ENCODE measurements at places on chromosomes 6 and 20. TPM values are rescaled to one million over a fixed set of nuclear protein-coding genes. Genes with fewer than 3 reads are reported as not detected.

DNA sequence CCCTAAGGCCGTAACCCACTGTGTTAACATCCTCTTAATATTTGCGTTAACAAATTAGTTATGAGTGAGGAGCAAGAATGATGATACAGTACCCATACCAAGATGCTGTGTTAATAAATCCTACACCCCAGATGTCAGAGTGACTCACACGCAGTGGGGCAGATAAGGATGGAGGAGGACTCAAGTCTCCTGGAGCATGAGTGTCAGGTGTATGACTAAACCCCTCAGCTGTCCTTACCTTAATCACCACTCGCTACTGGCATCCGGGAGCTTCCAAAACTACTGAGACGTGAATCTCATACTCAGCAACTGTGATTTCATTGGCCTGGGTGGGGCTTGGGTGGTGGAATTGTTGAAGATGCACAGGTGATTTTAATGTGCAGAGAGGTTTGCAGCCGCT, 131.3 kb upstream of the MTHFD1L start:
- peak; percentile 79 for ATAC-seq

DNA sequence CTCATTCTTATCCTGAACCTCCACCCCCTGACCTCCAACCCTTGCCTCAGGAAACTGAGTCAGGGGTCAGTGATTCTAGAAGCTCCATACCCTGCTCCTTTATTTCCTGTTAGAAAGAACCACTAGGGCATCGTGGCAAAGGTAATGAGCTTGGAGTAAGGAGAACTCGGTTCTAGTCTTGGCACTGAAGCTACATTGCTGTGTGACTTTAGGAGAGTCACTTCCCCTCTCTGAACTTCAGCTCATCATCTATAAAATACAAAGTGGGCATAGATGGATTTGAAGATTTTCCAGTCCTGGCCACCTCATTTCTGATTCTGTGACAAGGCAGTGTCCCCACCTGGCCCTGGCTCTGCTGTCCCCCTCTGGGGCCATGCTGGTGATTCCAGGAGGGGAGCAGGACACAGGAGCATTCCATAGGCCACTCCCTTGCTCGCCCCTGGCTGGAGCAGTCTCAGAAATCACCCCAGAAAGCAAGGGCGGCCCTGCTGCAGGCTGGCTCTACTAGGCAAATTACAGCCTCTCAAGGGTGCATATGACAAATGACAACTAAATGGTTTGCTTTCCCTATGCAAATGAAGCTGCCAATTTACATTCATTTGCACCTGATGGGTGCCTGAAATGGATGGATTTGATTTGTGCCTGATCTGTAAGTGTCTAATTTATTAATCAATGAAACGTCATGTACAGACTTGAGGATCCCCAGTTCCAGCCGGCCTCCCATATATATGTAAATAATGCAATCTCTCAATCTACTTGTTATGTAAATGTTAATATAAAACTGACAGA, 62.2 kb downstream of the LRFN2 start:
- ATAC-seq, result no peak

- no peak for ATAC-seq
These were observed 32.9 kb downstream of the TRAM2 start for GRCh38 chr6:52543729-52544601.

DNA sequence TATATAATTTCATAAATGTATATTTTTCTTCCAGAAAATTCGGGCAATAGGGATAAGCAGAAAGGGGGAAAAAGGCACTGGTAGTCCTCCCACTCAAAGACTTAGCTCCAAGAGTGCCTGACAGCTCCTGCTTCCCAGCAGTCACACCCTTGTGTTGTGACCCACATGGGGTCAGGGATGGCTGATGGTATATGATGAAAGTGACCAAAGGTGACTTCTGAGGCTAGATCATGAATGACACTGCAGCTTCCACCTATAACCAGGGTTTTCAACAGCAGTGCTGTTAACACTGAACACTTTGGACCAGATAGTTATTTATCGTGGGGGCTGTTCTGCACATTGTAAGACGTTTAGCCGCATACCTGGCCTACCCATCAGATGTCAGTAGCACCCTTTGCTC, 22.3 kb downstream of the FAM50B start:
- no peak for ATAC-seq

GRCh38 chr6:149140910-149141290, 176.6 kb upstream of the TAB2 start:
- ATAC-seq, result no peak

- ATAC-seq, result peak; percentile 72
These were observed 148.8 kb downstream of the DTNBP1 start for GRCh38 chr6:15513801-15514711.

DNA sequence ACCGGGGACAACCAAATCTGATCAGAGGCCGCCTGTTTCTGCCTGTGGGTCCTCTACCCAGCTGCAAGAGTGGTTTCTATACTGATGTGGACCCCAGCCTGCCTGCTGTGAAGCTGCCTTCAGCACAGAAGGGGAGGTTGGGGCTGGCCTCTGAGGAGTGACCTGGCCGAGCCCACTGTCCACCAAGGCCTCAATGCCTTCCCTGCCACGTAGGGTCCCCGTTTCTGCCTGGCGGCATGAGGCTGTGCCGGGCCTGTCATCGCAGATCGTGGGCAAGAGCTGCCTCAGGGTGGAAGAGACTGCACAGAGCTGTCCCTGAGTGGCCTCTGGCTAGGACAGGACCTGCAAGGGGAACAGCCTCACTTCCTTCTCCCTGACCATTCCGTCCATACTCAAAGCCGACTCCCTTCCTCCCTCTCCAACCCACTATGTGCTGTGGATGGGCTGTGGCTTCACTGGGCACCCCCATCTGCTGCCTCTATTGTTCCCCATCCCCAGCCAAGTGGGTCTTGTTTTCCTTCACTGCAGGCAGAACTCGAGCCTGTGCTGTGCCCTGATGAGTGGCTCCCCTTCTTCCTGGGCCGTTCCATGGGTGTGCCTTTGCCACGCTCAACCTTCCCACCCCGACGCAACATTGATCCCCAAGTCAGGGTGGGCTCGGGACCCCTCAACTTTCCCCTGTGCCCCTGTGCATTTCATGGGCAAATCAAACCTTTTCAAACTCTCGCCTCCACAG, 60.3 kb downstream of the ERMARD start:
- no peak for ATAC-seq

GRCh38 chr6:160160450-160160849, 38.8 kb downstream of the SLC22A1 start:
- ATAC-seq, result no peak

GRCh38 chr6:32133786-32134185, 3.7 kb upstream of the FKBPL start:
- ATAC-seq, result no peak

DNA sequence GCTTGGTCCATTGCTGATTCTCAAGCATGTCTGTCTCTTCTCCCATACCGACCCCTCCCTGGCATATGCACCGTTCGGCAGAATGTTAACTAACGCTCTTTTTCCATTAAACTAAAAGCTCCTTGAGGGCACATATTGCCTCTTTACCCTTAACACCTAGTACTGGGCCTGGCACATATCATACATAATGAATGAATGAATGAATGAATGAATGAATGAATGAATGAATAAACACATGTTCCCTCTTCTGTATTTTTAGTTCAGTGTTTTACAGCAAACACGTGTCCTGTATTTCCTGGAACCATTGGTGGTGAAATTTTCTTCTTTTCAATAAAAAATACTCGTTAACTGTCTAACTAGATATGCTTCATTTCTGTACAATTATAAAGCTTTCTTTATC, 174.4 kb upstream of the DTNBP1 start:
- no peak for ATAC-seq

GRCh38 chr20:17795501-17796071, 95.8 kb downstream of the BANF2 start:
- no peak for ATAC-seq

DNA sequence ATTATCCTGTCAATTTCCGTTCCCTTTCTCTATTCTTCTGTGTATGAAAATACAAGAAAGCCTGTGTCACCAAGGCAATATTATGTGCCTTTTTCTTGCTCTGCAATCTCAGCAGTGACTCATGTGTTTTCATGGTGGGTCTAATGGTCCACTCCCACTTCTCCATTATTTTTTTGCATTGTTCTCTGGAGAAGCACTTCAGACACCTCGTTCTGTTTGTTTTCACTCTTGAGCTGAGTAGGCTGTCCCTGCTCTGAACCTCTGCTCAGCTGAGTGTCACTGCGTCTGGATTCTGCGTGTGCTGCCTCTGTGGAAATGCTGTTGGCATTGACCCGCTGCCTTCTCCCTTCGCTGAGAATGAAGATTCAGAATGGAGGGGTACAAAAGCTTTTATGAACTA, 230.6 kb downstream of the TMEM242 start:
- ATAC-seq, result no peak

- ATAC-seq, result peak; percentile 55
These were observed 442.6 kb upstream of the MARCKS start for GRCh38 chr6:113414511-113414910.

GRCh38 chr20:34621036-34621343, 55.9 kb downstream of the PIGU start:
- no peak for ATAC-seq

GRCh38 chr6:129790785-129791184, 70.3 kb downstream of the TMEM244 start:
- no peak for ATAC-seq

GRCh38 chr6:129495652-129496051, 214.3 kb downstream of the ARHGAP18 start:
- ATAC-seq, result no peak

- no peak for ATAC-seq
These were observed 118.0 kb upstream of the ASCC3 start for GRCh38 chr6:100999034-100999597.

GRCh38 chr20:32077190-32077589, 25.1 kb downstream of the HCK start:
- ATAC-seq, result no peak

The TCF21 gene
- total RNA-seq, result 0.72 TPM

The OR2B2 gene
- total RNA-seq, result not detected

The SLC22A2 gene
- not detected for total RNA-seq

The GID8 gene
- total RNA-seq, result 42.7 TPM

The BEND6 gene
- total RNA-seq, result 0.16 TPM

The DIDO1 gene
- total RNA-seq, result 26.2 TPM

All from esophagus mucosa (tissue), 1 donor.